Effector CD4-positive, alpha-beta T cell (primary cell): ENCODE measurements at places on chromosomes 6 and 20.
A peak's percentile ranks its signal among the peaks of the same experiment; 100 is the strongest.

DNA sequence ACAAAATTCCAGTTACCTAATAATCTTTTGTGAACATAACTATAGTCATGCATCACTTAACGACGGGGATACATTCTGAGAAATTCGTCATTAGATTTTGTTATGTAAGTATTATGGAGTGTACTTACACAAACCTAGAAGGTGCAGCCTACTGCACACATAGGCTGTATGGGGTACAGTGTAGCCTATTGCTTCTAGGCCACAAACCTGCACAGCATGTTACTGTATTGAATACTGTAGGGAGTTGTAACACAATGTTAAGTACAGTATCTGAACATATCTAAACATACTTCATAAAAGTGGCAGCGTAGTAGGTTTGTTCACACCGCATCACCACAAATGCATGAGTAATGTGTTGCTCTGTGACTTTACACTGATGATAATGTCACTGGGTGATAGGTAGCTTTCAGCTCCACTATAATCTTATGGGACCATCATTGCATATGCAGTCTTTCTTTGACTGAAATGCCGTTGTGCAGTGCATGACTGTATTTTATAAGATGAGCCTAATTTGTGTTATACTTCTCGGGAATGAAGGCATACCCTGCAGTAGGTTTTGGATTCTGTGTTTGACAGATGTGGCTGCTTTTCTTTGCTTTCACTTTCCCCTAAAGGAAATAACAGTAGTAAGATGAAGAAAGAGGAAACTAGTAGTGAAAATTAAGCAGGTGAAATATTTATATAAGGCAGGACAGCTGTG, 365.6 kb downstream of the FARS2 start:
- no peak for DNase-seq

DNA sequence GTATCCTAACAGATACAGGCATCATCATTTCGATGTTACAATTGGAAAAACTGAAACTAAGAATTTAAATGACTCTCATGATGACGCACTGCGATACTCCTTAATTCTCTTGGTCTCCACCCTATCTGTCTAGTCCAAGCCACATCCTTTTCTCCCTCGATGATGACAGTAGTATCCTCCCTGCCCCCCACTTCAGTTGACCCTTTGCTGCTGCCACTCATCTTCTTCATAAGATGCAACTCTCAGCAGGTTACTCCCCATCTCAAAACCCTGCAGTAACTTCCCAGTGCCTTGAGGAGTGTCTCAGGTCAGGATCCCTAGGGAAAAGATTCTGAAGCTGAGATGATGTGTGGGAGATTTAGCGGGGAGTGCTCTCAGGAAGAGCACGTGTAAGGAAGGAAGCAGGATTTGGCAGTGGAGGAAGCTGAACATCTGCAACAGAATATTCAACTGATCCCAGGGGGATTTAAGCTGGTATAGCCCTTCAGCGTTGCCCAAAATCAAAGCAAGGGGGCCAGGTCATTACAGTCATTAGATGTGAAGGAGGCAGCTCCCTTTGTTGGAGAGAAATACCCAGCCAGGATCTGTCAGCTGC, 16.1 kb downstream of the JPH2 start:
- DNase-seq, result no peak

DNA sequence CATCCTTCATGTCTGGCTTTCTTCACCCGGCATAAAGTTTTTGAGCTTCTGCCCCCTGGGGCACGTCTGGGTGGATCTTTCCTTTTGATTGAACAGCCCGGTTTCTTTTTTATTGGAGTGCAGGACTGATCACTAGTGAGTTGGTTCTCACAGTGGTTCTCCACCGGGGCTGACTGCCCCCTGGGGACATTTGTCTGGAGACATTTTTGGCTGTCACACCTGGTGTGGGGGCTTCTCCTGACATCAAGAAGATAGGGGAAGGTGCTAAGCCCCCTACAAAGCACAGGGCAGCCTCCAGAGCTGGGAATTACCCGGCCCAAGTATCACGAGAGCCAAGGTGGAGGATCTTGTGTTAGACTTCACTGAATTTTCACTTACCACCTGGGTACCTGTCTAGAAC, 25.7 kb upstream of the IRF4 start:
- DNase-seq, result no peak

DNA sequence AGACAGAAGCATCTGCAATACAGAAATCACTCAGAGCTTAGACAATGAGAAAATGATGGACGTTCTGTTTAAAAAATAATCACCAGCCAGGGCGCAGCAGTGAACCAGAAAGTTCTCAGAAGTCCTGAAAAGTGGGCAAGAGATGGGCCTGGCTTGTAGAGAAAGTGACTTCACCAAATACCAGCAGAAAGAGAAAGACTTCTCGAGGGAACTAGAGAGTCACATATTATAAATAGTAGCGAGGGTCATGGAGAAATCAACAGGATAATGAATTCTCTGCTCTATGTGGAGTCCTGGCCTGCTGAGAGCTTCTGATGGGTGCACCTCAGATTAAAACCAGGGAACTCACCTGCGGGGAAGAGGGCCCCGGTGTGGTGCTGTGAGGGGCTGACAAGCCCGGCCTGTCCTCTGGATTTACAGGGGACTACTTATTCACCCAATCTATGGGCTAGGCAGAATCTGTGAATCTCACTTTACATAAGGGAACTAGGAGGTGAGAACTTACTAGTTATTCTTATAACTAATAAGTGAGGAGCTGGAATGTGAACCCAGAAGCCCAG, 5.6 kb upstream of the RAMACL start:
- no peak for DNase-seq

DNA sequence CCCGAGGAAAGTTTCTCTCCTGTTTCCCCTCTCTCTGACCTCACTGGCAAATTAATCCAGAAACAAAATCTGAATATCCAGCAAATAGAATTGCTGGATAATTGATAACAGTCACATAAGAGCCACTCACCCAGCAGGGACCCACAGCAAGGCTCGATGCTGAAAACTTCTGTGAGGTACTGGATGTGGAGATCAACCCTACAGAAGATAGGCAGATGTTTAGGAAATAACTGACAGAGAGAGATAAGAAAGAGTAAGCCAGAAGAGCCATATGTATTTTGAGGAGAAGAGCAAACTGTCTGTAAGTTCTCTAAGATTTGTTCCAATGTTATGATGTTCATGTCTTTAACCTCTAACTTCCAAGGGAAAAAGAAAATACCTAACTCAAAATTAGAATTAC, 59.7 kb downstream of the PKHD1 start:
- DNase-seq, result no peak

- DNase-seq, result peak; percentile 59
These were observed 87.2 kb downstream of the FKBP5 start for GRCh38 chr6:35601331-35602132.

- no peak for DNase-seq
These were observed 77.5 kb upstream of the BEND3 start for GRCh38 chr6:107192830-107193229.

GRCh38 chr20:50037123-50037522, 54.3 kb downstream of the SNAI1 start:
- DNase-seq, result no peak

- no peak for DNase-seq
These were observed 3.8 kb upstream of the TNFAIP3 start for GRCh38 chr6:137863091-137863797.
